ENCODE measurements at places on chromosomes 11 and 22. TPM values are rescaled to one million over a fixed set of nuclear protein-coding genes. Genes with fewer than 3 reads are reported as not detected.

Gene SF1
- 72.2 TPM for total RNA-seq

DNA sequence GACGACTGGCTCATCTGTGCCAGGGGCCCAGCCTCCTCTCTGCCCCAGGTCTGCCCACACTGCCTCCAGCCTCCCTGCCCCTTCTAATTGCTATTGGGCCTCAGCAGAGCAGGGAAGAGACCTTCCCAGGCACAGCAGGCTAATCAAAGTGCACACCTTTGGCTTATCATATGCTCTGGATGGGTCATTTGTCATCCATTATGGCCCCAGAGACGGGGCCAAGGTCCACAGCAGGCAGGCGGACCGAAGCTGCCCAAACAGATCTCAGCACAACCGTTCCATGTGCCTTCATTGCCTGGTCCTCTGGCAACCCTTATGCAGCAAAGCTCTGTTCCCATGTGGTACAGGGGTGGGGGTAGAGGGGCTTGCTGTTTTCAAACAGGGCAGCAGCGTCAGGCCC, 66.6 kb downstream of the TP53I11 start:
- no peak for DNase-seq

Gene GLB1L2
- 11.6 TPM for total RNA-seq

GRCh38 chr22:47724751-47725150, 962.3 kb downstream of the TBC1D22A start:
- no peak for DNase-seq

Gene PATE2
- 0.07 TPM for total RNA-seq

- DNase-seq = no peak
These were observed 126.3 kb upstream of the CARD18 start for GRCh38 chr11:105265845-105266244.

GRCh38 chr22:27673839-27674238, 127.7 kb downstream of the MN1 start:
- DNase-seq = no peak

DNA sequence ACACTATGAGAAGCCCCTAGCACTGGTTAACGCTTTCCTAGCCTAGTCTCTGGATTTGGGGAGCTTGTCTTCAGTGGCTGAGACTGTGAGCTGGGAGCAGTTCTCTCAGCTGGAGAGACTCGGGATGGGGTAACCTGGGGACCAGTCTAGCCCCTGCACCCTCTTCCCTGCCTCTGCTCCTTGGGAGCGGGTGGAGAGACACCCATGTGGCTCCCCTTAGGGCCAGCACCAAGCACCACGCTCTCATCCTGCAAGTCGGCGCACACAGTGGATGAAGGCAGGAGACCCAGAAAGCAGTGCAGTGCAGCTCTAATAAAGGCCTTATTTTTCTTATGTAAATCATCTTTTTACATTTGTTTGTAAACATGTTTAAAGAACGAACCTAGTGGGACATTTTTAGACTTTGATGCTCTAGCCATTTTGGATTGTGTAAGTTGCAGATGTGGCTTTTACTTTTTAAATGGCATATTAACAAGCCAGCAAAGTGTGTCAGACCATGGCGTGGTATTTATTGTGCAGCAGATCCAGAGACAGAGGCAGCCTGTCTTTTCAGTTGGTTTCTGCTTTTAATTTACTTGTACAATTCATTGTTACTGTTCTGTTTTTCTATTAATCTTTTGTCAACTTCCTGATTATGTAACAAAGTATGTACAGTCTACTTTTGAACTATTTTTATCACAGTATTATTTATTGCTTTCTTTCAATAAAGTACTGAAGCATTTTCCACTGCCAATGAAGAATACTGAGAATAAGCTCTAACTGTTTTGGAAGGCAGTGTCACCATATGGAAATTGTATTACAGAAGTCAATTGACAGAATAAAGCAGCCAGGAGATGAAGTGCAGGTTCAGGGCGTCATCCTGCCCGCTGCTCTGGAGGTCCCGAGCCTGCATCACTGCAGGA, 14.4 kb upstream of the CTTN start:
- no peak for DNase-seq

DNA sequence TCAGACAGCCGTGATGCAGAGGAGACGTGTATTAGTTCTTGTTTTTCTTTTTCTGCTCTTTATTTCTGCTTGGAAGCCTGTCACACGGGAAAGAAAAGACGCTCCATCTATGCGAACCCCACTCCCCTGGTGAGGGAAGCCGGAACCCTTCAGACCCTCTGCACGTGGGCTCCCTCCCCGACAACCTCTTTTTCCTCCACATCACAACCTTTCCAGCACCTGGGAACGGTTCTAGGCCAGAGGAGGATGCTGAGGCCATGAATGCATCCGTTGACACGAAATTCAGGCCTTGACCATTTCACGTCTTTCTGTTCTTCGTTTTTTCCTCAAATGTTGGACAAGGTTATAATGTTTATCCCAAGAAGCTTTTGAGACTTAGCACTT, 85.3 kb upstream of the WNT7B start:
- DNase-seq = no peak

- DNase-seq = no peak
These were observed 31.5 kb downstream of the SDHD start for GRCh38 chr11:112118176-112118575.

DNA sequence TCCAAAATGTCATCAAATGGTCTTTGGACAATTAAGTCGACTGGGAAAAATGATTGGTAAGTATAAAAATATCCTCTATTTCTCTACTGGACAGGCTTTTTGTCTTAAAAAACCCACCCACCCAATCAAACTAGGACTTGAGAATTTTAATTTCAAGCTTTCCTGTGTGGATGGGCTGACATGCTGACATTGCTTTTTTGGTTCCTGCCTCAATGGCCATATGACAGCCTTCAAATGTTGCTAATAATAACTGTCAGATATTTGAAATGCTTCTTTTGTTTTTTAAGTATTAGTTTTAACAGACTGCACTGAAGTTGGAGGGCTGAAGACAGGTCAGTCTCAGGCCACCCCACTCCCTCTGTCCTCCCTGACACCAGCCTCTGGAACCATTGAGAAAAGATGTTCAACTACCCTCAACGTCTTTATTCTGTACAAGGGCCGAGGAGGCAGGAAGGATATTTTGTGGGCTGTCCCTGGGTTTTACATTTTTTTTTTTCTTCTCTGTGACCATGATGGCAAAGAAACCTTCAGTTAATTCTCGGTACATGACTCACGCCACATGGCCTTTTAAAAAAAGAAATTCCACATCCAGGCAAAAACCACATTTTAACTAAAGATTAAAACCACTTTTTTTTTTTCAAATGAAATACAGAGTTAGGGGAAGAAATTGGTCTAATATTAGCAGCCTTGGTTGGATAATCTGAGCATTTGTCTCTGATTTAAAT, 130.4 kb downstream of the SLC1A2 start:
- no peak for DNase-seq

Gene GLYATL2
- not detected for total RNA-seq

Gene LINC01488
- not detected for total RNA-seq

DNA sequence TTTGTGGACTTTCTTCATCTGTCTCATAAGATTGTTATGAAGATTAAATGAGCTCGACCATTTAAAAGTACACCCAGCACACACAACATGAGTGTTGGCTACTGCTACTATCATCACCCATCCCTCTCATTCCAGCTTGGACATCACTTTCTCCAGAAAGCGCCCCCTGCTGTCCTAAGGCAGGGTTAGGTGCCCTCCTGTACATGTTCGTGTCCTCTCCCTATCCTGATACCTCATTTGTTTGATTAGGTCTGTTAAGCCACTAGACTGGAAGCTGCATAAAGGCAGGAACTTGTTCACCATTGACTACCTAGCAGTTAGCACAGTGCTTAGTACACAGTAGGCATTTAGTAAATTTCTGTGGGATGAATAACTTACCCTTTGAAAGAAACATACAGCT, 85.5 kb downstream of the ENTHD1 start:
- DNase-seq = peak; percentile 16

- DNase-seq = peak; percentile 64
These were observed 4.4 kb upstream of the MUC5AC start for GRCh38 chr11:1153105-1153950.

DNA sequence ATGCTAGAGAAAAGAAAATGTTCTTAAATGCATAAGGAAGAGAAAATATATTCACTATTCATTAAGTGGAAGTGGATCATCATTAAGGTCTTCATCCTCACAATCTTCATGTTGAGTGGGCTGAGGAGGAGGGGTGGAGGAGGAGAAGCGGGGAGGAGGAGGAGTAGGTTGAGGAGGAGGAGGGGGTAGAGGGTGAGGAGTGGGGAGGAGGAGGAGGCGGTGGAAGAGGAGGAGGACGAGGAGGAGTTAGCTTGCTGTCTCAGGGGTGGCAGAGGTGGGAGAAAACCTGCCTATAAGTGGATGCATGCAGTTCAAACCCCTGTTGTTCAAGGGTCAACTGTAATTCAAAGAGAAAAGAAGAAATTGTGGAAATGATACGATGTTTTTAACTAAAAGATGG, 71.6 kb downstream of the MYEOV start:
- no peak for DNase-seq

- no peak for DNase-seq
These were observed 3.8 kb upstream of the SHISAL1 start for GRCh38 chr22:44316393-44317122.

DNA sequence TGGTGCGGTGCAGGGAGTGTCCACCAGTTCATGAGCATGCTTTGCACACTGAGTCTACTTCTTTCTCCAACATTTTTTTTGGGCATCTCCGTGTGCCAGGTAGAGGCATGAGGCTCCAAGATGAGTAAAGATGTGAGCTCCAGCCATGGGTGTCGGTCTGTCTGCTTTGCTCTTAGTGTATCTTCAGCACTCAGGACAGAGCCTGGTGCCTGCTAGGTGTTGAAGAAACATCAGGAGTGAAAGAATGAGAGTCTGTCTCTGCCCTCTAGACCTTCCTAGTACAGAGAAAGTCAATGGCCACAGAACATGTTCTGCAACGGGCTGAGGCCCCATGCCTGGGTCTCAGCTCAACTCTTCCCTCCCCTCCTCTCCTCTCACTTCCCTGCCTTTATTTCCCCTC, 486.5 kb downstream of the TBC1D22A start:
- DNase-seq = no peak

Gene BTG4
- total RNA-seq = not detected

DNA sequence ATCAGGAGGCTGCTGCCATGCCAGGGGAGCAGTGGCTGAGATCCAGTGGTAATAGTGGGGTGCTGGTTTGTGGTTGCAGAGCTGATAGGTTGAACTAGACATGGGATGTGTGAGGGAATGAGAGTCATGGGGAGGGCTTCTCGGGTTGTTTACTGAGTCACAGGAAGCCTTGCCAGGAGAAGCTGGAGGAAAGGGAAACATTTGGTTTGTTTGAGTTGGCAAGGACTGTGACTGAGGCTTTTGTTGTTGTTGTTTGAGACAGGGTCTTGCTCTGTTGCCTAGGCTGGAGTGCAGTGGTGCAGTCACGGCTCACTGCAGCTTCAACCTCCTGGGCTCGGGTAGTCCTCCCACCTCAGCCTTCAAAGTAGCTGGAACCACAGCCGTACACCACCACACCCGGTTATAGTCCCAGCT, 49.3 kb downstream of the CABIN1 start:
- peak; percentile 84 for DNase-seq

- no peak for DNase-seq
These were observed 105.3 kb downstream of the MORC2 start for GRCh38 chr22:30863081-30863833.

All from MG63 (cell line).